Bronchus fibroblast of lung (primary cell): ENCODE measurements at places on chromosomes 7 and 10. TPM values are rescaled to one million over a fixed set of nuclear protein-coding genes. Genes with fewer than 3 reads are reported as not detected.

The TBX20 gene
- 0.15 and 0.34 TPM in 2 replicates for total RNA-seq

The TAS2R3 gene
- total RNA-seq, result not detected in 2 replicates

The FXYD4 gene
- not detected in 2 replicates for total RNA-seq

The RPEL1 gene
- total RNA-seq, result under 0.01 TPM in 1 of 2 replicates, not detected in the other

The PRXL2A gene
- total RNA-seq, result 16.4 and 23.7 TPM in 2 replicates

The FAM25G gene
- not detected in 2 replicates for total RNA-seq

The OPN1SW gene
- total RNA-seq, result not detected in 2 replicates

The PLXNA4 gene
- total RNA-seq, result under 0.01 and 0.15 TPM in 2 replicates

The WNT8B gene
- total RNA-seq, result not detected in 2 replicates

The ZNF33A gene
- 5.5 and 9.9 TPM in 2 replicates for total RNA-seq

The GCK gene
- total RNA-seq, result 0.74 and 0.84 TPM in 2 replicates

The TMEM273 gene
- total RNA-seq, result not detected in 2 replicates

The CYP26C1 gene
- 0.17 TPM in 1 of 2 replicates, not detected in the other for total RNA-seq

The ABCB8 gene
- total RNA-seq, result 41.2 and 44.2 TPM in 2 replicates

The MYL7 gene
- not detected in 2 replicates for total RNA-seq

The RBP4 gene
- 2.8 and 5.5 TPM in 2 replicates for total RNA-seq

The NKX6-2 gene
- total RNA-seq, result not detected in 2 replicates

The TMEM229A gene
- total RNA-seq, result under 0.01 TPM in 1 of 2 replicates, not detected in the other

The C10orf62 gene
- not detected in 2 replicates for total RNA-seq

The SNCG gene
- total RNA-seq, result 15.6 and 18.3 TPM in 2 replicates

The ENKUR gene
- 0.45 TPM in 1 of 2 replicates, not detected in the other for total RNA-seq

The PPA1 gene
- 146 and 167 TPM in 2 replicates for total RNA-seq

The TCAF1 gene
- 35.7 and 47.6 TPM in 2 replicates for total RNA-seq

The CABCOCO1 gene
- 0.34 and 1.3 TPM in 2 replicates for total RNA-seq

The AMPH gene
- total RNA-seq, result 1.9 and 2.9 TPM in 2 replicates

The MSS51 gene
- 0.15 and 0.50 TPM in 2 replicates for total RNA-seq

The EN2 gene
- total RNA-seq, result not detected in 2 replicates

The C7orf33 gene
- total RNA-seq, result not detected in 2 replicates

The TMEM213 gene
- total RNA-seq, result not detected in 2 replicates

The ZNF804B gene
- total RNA-seq, result not detected in 2 replicates

The GPAM gene
- 5.8 and 6.6 TPM in 2 replicates for total RNA-seq

The CDK14 gene
- 10.7 and 12.1 TPM in 2 replicates for total RNA-seq

The TRIM4 gene
- 14.3 and 15.6 TPM in 2 replicates for total RNA-seq

The TUBB8 gene
- total RNA-seq, result not detected in 2 replicates

The DNA2 gene
- 6.4 and 9.6 TPM in 2 replicates for total RNA-seq

The ADCYAP1R1 gene
- not detected in 2 replicates for total RNA-seq

The GFRA1 gene
- total RNA-seq, result 0.89 and 1.8 TPM in 2 replicates

The SRGN gene
- 110 TPM in 2 replicates for total RNA-seq

The UNCX gene
- total RNA-seq, result not detected in 2 replicates

The NPSR1 gene
- total RNA-seq, result not detected in 2 replicates

The PNLIPRP2 gene
- not detected in 2 replicates for total RNA-seq

The CCDC172 gene
- not detected in 2 replicates for total RNA-seq

The ARPC1B gene
- total RNA-seq, result 288 and 293 TPM in 2 replicates

The LMTK2 gene
- 5.6 and 6.4 TPM in 2 replicates for total RNA-seq

The CYP3A7 gene
- total RNA-seq, result 0.34 TPM in 1 of 2 replicates, not detected in the other

The TMEM196 gene
- under 0.01 TPM in 1 of 2 replicates, not detected in the other for total RNA-seq

The UCMA gene
- not detected in 2 replicates for total RNA-seq

The CLCN1 gene
- under 0.01 TPM in 1 of 2 replicates, not detected in the other for total RNA-seq

The FGL2 gene
- 0.15 and 0.34 TPM in 2 replicates for total RNA-seq

The LLCFC1 gene
- total RNA-seq, result not detected in 2 replicates

The CRYGN gene
- total RNA-seq, result not detected in 2 replicates

The PPP1R3A gene
- not detected in 2 replicates for total RNA-seq

The ZPBP gene
- total RNA-seq, result not detected in 2 replicates

The OPALIN gene
- not detected in 2 replicates for total RNA-seq

The RNF148 gene
- not detected in 2 replicates for total RNA-seq

The CPN1 gene
- not detected in 2 replicates for total RNA-seq

The PLEKHS1 gene
- not detected in 2 replicates for total RNA-seq

The NUTM2E gene
- total RNA-seq, result not detected in 2 replicates

The CALHM1 gene
- not detected in 2 replicates for total RNA-seq
